ENCODE measurements at places on chromosomes 3 and 15.

DNA sequence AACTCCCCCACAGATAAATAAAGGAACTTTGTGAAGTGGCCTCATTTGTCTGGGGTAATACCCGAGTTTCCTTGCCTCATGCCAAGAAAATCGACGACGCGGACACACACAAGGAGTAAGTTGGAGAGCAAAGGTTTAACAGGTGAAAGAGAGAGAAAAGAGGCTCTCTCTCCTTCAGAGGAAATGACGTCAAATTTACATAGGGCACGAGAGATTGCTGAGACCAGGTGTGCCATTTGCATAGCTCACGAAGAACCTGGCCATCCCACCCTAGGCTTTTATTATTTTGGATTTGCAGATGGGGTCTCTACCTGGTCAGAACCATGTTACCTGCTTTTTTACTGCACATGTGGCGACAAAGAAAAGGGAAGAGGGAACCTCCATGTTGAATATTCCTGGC lies 49.3 kb upstream of the IGF2BP2 start:
- no peak for DNase-seq

- no peak for DNase-seq
Observed at GRCh38 chr15:101664303-101664913, 12.2 kb upstream of the TM2D3 start.

GRCh38 chr15:36507458-36507857 lies 72.0 kb upstream of the CDIN1 start:
- no peak for DNase-seq

DNA sequence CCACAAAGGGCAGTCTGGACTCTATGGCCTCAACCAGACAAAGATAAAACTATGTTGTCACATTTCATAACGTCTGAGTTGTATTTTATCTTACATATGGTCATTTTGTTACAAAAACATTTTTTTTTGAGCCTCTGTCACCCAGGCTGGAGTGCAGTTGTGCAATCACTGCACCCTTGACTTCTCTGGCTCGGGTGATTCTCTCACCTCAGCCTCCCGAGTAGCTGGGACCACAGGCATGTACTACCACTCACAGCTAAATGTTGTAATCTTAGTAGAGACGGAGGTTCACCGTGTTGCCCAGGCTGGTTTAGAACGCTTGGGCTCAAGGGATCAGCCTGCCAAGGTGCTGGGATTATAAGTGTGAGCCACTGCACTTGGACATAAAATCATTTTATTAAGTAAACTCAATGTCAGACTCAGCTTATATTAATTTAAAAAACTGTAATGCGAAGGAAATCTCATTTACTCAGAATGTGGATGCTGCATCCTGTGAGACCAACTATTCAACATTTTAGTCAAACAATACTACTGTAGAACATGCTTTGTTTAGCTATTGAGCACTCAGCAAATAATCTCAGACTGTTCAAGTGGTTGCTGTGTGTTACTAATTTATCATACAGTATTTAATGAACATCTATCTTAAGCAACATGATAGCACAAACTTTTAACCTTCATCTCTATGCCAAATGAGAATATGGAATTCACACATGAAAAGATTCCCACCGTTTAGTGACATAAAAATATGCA lies 209.2 kb downstream of the TBL1XR1 start:
- DNase-seq: no peak

DNA sequence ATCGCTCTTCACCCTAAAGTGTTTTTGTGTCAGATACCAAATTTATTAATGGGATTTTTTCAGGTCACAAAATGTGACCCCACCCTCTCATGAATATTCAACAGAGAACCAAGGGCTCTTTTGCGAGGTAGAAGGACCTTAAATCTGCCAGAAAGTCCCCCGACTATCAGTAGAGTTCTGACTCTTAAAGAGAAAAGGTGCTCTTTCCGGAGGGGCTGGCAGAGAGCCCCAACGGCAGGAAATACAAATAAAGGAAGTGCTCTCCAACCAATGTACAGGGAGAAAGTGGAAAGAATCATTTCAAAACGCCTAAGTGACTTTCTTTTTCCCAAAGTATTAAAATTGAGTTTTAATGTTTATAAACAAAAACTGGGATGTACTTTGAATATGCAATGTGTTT lies 517.2 kb downstream of the FOXP1 start:
- peak; percentile 62 for DNase-seq

DNA sequence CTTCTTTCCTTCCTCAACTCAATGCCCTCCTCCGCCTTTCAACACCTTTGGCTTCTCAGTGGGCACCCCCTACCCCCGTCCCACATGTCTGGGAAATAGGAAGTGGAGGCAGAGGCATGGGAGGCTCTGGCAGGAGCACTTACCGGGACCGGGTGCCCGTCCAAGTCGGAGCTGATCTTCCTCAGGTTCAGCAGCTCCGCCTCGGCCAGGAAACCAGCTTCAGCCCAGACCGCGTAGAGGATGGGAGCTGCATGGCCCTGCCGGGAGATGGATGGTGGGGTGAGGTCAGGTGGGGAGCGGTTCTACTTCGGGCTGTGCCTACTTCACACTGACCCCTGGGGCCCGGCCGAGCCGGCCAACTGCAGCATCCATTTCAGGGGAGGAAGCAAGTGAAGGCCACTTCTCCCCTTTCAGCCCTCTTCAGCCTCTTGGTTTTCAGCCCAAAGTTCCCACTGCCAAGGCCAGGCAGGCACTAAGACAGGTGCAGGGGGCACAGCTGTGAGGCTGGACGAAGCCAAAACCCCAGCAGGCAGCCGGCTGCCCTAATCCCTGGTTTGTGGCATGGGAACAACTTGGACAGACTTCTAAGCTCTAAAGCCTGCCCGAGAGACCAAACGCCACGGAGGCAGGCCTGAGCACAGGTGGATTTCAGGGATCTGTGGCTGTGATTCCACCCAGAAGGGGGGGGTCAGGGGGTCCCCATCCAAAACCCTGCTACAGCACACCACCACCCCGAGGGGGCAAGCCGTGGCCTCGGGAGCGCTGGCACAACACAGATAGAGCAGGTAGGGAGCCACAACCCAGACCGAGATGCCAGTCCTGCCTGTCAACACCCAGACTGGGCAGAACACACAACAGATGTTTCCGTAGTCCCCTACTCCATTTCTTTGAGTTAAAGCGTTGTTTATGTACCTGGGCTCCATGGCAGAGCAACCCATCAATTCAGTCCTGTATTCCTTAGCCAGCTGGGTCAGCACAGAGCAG lies 14.5 kb downstream of the TKT start:
- DNase-seq: no peak

DNA sequence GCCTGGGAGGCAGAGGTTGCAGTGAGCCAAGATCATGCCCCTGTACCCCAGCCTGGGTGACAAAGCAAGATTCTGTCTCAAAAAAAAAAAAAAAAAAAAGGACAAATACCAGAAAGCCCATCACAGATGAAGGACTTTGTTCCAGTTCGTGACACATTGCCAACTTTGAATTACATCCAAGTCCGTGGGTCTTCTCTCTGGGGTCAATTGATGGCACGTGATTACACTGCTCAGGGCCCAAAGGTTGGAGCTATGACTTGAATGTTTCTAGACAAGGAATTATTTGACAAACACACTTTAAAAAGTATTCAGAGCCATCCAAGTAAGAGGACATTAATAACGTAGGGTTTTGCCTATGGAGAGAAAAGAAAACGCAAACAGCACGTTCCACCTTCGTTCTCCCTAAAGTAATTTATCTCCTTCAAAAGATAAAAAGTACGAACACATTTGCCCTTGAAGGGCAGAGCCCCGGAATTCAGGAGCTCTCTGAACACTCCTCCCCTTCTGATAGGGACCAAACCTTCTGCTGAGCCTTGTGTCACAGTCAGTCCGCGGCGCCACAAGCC lies 31.3 kb upstream of the ST3GAL6 start:
- DNase-seq: no peak

DNA sequence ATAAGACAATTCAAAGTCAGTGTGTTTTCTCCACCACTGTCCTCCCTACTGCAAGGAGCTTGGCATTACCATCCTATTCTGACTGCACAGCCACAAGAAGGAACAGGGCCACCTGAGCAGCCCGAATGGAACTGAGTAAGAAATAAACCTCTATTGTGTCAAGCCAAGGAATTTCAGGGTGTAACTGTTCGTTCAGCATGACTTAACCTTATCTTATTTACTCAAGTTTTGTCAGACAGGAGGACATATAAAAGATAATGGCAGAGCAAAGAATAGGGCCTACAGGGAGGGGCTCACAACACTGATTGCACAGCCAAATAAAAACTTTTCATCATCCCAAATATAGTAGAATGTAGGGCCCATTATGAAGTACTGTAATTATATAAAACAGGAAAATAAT lies 236.1 kb downstream of the NEK10 start:
- DNase-seq: no peak

DNA sequence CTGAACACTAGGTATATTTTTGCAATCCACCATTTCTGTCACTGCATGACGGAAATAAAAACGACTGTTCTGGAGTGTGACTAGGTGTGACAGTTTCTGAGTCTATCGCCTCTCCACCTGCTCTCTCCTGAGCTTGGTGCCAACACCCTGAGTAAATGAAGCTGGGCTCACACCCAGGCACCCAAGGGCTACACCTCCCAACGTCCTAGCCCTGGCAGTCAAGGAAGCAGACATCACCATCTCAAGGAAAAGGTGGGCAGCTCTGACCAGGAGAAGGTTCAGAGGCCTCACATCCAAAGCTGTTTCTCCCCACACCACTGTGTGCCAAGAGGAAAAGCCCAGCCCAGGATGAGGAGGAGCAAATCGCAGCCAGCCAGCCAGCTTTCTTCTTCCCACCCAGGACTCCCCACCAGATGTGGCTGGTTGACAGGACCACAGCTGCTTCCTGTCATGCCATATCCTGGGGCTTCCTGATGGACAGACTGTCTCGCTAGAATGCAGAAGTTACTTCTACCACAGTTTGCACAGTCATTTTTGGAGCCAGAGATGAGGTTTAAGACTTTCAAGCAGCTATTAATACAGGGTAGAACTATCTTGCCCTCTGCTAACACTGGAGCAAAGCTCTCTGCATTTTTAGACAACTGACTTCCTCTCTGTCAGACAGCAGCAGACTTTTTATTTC lies 3.3 kb downstream of the SCAMP2 start:
- DNase-seq: peak; percentile 34

GRCh38 chr15:48557335-48557734 lies 88.2 kb downstream of the FBN1 start:
- no peak for DNase-seq

GRCh38 chr15:62079594-62079993 lies 12.8 kb downstream of the C2CD4A start:
- no peak for DNase-seq

- DNase-seq: no peak
Observed at GRCh38 chr3:130601442-130601971, 84.5 kb downstream of the COL6A6 start.

GRCh38 chr3:190269101-190269500 lies 53.1 kb downstream of the CLDN1 start:
- DNase-seq: no peak

DNA sequence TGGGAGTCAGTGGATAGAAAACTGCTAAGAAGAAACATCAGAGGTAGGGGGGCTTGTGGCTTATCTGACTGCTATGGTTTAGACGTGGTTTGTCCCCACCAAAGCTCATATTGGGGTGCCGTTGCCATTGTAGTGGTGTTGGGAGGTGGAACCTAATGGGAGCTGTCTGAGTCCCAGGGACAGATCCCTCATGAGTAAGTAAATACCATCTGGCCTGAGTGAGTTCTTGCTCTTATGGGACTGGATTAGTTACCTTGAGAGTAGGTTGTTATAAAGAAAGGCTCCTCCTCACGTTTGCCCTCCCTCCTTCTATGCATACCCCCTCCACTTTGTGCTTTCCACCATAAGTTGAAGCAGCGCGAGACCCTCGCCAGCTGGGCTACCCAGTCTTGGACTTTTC lies 53.4 kb upstream of the VILL start:
- DNase-seq: no peak

DNA sequence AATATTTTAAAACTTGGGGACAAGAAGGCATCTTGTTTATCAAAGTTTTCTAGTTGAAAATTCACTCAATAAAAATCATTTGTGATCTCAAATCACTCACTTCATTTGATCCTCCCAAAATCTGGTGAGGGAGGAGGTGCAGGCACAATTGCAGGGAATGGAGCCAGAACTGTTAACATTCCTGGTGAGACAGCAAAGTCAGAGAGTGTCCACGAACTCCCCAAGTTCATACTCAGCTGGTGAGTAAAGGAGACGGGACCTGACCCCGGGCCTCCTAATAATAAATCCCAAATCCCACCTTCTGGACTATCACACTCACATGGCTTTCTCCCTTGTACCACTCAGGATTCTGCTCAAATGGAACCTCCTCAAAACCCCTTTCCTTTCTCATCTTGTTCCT lies 252.3 kb upstream of the LRTM1 start:
- no peak for DNase-seq

DNA sequence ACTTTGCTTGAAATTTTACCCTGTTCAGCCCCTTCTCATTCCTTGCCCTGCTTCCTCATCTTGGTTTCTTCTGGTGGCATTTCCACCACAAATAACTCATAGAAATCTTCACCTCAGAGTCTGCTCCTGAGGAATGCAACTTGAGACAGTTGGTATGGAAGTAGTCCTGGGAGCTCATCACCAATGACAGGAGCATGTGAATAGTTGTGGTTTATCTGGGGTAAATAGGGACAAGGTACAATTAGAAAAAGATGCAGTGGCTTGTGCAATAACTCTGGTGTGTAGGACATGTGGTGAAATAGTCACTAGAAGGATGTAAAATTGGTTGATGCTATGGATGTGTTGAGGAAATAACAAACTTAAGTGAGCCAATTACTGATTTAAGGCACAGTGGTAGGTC lies 72.7 kb upstream of the CHRNA7 start:
- DNase-seq: no peak

DNA sequence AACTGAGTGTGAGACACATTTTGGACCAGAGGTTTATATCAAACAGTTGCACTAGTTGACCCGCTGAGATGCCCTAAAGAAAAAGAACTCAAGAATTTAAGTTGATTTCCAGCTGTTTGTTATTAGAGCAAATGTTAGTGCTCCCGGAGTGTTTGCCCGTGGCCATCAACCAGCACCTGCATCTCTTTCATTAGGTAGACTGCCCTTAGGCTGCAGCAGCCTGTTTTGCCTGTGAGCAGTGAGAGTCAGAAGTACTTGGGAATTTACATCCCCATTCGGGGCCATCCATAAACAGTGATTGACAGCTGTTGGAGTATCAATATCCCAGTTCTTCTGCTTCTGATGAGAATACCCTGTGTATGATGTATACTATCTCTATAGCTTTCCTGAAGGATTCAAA lies 492.6 kb downstream of the RBMS3 start:
- DNase-seq: no peak

GRCh38 chr3:8712908-8713255 lies 20.7 kb upstream of the CAV3 start:
- no peak for DNase-seq

DNA sequence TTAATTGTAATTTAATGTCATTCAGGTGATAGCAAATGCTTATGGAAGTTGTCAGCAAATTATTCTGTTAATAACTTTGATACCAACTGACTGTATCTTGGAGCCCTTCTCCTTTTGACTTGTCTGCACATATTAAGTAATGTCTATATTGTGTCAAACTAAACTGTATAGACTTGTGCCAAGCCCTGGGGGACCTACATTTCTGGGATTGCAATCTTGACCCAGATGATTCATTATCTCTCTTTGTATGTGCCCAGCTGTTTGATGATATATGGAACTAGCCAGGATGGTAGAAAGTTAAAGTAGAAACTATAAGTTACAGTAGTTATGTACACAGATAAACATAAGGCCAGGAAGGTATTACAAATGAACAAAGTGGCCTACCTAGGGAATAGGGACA lies 402.8 kb upstream of the RARB start:
- DNase-seq: no peak

GRCh38 chr3:36941658-36942057 lies 3.2 kb downstream of the TRANK1 start:
- no peak for DNase-seq

- no peak for DNase-seq
Observed at GRCh38 chr3:52836471-52836845, 1.6 kb upstream of the MUSTN1 start.

GRCh38 chr15:88913017-88913849 lies at the start of gene MFGE8:
MFGE8 (minus strand) TSS chr15:88913379; CDS start chr15:88913319, 60 bp downstream.
- peak; percentile 61 for DNase-seq
